ENCODE measurements at places on chromosomes 16 and 17.

GRCh38 chr17:50563092-50563511 lies 2.6 kb downstream of the CACNA1G start:
- DNase-seq: no peak

- no peak for DNase-seq
These were observed 16.4 kb downstream of the IGF2BP1 start for GRCh38 chr17:49013311-49014213.

DNA sequence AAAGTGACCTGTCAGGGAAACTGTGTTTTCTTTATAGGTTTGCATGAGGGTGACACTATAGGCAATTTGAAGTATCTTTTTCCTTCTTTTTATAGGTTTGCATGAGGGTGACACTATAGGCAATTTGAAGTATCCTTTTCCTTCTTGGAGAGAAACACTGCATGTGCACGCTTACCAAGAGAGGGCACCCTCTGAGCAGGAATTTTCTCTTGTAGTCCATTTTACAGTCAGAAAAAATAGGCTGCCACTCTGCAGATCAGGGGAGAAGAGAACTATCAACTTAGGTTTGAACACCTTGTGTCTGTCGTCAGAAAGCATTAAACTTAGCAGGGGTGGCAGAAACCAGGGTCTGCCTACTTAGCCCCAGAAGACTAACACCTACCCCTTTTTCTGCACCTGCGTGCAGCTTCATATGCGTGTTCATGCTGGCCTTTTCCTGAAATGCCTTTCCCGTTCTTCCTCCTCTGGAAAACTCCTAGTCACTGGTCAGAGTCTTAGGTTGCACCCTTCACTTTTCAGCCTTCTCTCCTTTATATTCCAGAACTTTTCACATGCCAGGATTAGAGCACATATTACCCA lies 16.4 kb upstream of the SMIM36 start:
- peak; percentile 38 for DNase-seq

DNA sequence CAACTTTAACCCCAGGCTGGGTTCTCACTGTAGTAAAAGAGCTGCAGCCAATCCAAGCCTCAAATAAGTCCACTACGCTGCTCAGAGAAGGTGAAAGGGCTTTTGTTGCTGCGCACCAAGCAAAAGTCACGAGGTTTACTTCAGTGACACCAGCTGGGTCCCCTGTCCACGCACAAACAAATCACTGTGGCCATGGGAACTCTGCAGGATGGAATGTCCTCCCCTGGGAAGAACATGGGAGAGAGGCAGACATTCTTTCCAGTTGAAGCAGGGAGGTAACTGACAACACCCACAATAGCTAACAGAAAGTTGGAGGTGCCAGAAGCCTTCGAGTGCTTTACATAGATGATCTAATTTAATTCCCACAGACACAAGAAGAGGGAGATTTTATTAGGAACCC lies 181.9 kb downstream of the PMP22 start:
- no peak for DNase-seq

DNA sequence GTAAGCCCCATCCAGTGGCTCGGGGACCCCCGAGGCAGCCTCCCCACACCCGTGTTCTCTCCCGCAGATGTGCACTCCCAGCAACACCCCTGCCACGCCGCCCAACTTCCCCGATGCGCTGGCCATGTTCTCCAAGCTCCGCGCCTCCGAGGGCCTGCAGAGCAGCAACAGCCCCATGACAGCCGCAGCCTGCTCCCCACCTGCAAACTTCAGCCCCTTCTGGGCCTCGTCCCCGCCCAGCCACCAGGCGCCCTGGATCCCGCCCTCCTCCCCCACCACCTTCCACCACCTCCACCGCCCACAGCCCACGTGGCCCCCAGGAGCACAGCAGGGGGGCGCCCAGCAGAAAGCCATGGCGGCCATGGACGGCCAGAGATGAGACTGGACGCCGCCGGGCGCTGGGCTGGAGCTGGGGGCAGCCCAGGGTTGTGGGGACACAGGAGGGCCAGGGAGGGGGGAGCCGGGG lies 5.0 kb downstream of the UBALD2 start:
- no peak for DNase-seq

GRCh38 chr17:76381633-76382350 lies 2.6 kb upstream of the SPHK1 start:
- no peak for DNase-seq

DNA sequence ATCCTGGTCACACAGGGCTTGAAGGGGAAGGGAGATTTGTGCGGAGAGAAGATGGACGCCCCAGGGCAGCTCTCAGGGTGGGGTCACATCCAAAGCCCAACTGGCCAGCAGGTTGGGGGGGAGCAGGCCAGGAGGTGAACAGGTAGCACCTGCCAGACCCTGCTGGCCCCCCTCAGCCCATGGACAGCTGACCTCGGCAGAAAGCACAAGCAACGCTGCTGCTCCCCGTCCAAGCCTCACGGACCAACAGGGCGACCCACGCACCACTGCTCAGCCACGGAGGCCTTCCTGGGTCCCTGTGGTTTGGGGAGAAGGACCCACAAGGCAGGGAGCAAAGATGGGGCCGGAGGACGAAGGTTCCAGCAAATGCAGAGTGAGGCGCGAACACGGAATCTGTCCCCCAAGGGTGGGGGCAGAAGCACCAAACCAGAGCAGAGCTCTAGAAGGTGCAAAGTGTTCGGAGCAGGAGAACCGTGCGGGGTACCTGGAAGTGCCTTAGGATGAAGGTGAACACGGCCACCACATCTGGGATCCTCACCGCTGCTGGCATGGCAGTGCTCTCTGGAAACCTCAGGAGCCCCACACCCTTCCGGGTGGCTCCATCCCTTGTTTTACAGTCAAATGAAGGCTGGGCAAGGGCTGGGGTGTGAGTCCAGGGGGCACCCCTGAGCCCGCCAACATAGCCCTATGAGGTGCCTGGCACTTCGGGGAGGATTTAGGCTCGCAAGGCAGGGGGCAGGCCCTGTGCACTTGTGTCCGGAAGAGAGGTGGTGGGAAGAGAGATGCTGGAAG lies 17.9 kb downstream of the CEP295NL start:
- DNase-seq: no peak

DNA sequence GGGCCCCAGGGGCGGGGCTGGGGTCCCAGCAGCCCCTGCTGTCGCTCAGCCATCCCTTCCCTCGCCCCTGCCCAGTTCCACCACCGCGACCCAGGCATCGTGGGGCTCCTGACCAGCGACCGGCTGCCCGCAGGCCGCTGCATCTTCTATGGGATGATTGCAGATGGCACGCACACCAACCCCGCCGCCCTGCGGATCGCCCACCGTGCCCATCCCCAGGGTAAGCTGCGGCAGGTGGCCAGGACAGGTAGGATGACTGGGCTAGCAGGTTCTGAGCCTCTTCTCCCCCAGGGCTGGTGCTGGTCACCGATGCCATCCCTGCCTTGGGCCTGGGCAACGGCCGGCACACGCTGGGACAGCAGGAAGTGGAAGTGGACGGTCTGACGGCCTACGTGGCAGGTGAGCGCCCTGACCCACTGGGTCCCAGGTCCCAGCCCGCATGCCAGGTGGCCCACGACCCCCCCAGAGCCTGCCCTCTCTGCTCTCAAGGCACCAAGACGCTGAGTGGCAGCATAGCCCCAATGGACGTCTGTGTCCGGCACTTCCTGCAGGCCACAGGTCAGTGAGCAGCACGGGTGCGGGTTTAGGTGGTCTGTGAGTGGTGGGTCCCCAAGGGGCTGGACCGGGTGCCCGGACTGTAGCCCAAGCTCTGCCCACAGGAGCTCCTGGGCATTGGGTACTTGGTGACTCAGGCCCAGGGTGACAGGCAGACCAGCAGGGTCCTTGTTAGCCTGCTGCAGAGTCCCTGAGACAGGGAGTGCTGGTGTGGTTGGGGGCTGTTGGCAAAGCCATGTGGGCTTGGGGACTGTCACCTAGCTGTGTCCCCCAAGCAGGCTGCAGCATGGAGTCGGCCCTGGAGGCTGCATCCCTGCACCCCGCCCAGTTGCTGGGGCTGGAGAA lies 2.8 kb downstream of the CEMP1 start:
- DNase-seq: no peak

DNA sequence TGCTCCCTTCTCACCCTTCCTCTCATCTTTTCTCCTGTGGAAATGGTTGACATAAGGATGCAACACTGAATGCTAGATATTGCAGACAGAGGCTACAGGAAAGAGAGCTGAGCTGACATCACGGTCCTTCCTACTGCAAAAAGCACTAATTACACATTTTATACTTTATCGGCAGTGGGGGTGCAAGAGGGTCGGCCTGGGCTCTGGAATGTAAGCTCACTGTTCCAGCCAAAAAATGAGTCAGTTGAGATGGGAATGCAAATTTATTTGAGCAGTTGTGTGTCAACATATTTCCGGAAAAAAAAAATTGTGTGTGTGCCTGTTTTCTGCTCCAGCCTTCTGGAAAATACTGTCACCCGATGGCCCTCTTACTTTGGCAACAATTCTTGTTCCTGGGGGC lies 14.1 kb upstream of the MRTFB start:
- peak; percentile 13 for DNase-seq

DNA sequence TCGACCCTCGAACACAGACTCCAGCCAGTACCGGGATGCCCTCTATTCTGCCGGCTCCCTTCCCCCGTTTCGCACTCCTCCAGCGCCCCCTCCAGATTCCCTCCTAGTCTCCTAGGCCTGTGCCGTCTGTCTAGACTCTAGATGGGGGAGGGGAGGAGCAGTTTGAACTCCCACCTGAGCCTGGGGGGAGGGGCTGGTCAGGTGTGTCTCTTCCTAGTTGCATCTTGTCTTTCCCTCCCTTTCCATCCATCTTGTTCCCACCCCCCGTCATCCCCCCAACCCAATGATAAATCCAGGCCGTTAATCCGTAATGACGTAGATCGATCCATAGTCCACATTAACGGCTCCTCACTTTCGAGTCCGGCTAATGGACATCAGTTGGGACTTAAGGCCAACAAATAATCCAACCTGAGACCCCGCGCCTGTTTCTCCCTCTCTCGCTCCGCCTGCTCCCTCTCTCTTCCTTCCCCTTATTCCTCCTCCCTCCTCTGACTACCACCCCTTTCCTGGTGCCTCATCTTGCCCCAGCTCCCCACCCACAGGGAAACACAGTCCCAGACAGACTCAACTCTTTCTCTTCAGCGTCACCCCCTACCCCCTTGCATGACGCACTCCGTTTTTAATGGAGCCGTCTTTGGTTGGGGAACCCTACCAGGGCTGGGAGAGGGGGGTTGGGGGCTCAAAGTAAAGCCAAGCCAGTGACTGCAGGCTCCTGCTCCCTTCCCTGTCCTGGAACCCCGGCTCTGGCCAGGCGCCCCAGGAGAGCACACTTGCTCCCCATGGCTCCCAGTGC lies 3.4 kb upstream of the HOXB5 start:
- no peak for DNase-seq

- no peak for DNase-seq
These were observed 473.9 kb downstream of the XYLT1 start for GRCh38 chr16:16996827-16997226.

DNA sequence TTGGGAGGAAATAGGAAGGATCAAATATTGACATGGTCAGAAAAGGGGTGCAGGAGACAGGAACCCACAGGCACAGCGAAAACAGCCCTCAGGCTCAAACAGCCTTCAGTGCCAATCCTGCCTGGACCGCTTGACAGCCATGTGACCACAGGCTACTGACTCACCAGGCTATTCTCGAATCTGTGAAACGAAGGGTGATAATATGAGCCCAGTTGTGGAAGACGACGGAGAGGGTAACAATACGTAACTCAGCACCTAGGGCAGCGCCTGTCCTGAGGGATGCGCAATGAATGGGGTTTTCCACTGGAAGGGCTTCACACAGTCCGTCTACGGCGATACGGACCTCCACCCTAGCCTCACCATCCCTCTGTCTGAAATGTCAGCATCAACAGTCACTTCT lies 117.3 kb upstream of the RCVRN start:
- DNase-seq: no peak

DNA sequence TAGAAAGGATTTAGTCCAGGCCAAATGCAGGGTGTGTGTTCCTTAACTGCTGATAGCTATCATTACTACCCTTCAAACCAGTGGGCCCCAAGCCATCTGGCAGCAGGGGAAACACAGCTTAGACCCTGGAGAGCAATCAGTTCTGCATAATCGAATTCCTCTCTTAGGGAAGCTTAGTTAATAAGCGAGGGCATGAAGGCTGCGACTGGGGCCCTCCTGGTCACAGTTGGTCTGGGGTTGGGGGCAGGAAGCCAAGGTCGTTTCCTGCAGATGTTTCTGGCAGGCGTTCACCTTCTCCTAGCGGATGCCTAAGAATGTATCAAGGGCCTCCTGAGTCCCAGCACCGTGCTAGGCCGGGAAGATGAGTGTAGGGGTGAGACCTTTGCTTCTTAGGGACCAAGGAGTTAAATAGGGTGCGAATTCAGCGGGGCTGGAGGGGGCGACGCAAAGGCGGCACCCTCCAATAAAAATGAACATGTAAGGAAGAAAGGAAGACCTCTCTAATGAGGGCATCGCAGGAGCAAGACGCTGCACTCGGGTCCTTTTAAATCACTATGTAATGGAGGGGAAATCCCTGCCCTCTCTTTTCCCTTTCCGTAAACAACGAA lies 16.5 kb upstream of the EEF2K start:
- DNase-seq: no peak

DNA sequence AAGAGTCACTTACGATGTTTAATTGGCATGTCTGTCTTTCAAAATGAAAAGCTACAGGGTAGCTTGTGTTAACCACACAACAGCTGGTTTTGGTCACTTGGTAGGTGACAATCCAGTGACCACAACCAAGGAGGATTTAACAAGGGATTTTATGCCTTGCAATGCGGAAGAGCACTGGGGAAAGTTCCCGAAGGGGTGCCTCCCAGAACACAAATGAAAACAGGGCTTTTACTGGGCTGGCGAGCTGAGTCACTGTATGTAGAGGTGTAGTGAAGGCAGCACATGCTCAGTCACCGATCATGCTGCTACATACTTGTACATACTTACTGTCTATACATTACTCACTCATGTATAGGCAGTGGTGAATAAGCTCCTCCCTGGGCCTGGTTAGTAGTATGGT lies 483.5 kb downstream of the CDH13 start:
- no peak for DNase-seq

DNA sequence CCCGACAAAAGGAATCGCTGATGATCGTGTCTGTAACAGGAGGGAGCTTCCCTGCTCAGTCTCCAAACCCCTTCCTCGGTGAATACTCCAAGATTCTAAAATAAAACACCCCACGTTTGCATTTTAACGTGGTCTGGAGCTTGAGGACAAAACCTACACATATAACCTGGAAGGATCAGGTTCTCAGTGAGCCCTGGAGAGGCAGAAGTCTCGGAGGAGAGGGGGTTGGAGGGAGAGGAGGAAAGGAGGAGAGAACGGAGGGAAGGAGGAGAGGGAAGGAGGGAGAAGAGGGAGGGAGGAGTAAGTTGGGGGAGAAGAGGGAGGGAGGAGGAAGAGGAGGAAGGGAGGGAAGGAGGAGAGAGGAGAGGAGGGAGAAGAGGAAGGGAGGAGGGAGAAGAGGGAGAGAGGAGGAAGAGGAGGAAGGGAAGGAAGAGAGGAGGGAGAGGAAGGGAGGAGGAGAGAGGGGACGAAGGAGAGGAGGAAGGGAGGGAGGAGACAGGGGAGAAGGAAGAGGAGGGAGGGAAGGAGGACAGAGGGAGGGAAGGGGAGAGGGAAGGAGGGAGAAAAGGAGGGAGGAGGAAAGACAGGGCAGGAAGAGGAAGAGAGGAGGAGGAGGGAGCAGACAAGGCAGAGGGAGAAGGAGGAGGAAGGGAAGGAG lies 27.4 kb upstream of the GINS2 start:
- no peak for DNase-seq

- no peak for DNase-seq
These were observed 5.6 kb downstream of the RUNDC3A start for GRCh38 chr17:44314031-44314430.

All from astrocyte of the cerebellum (primary cell).